Coronary artery (tissue), 2 donors: ENCODE measurements at places on chromosomes 7 and 10.

GRCh38 chr10:101902820-101903145, 59.2 kb upstream of the KCNIP2 start:
- no peak for DNase-seq

DNA sequence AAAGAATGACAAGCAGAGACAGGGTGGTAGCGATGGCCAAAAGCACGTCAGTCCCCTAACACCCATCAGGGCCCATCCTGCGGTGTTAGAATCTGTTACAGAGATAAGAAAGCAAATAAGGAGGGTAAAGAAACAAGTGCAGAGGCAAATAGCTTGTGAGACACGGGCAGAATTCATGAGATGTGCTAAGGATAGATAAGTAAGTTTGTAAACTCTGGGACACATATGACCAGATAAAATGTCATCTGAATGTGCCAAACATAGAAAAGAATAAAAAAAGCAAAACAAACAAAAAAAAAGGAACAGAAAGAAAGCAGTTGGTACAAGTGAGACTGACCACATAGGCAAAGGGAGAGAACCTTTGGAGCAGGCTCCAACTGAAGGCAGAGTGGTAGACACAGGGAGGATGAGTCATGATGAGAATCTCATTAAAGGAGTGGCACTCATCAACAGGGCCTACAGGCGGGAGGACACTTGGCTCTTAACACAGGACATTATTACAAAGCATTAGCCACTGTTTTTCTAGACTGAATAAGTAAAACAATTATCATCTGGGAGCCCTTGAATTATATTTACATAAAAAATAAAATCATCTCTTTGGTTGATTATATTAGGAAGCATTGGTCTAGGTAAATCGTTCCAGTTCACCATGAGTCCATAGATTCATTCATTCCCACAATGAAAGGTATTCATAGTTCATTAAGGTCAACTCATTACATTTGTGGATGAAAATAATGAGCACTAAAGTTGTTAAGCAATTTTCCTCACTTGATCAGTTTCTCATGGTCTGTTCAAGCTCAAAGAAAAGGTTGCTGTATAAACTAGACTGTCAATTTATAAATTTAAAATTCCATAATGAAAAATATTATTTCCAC, 21.5 kb upstream of the EPHB6 start:
- DNase-seq, result no peak

GRCh38 chr7:29013931-29014330, 55.8 kb upstream of the TRIL start:
- DNase-seq, result no peak

DNA sequence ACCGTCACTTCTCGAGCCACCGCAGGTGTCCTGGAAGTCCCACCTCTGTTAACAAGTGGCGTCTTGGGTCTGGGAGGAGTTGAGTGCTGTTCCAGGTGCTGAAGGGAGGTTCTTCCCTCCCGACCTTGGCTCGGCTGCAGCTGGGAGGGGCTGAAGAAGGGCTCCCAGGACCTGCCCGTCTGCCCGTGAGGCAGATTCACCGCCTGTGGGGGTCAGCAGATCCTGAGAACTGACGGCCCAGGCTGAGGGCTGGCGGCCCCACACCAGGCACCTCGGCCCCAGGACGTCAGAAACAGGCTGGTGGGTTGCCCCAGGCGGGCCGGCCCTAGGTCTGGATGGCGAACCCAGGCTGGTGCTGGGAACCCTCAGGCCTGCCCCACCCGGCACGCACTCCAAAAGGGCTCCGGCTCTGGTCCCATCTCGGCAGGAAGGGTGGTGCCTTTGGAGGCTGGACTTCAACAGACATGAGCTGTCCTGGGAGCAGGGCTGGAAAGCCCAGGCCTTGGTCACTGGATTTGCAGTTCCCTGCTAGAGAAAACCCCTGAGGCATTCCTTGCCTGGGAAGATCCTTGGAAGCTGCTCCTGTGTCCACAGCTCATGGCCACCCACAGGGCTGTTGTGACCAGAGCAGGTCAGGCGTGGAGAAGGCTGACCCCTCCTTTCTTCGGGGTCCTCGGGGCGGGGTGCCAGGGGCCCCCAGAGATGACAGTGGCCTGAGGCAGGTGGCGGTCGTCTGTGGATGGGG, 42.6 kb upstream of the CFAP46 start:
- DNase-seq, result no peak

DNA sequence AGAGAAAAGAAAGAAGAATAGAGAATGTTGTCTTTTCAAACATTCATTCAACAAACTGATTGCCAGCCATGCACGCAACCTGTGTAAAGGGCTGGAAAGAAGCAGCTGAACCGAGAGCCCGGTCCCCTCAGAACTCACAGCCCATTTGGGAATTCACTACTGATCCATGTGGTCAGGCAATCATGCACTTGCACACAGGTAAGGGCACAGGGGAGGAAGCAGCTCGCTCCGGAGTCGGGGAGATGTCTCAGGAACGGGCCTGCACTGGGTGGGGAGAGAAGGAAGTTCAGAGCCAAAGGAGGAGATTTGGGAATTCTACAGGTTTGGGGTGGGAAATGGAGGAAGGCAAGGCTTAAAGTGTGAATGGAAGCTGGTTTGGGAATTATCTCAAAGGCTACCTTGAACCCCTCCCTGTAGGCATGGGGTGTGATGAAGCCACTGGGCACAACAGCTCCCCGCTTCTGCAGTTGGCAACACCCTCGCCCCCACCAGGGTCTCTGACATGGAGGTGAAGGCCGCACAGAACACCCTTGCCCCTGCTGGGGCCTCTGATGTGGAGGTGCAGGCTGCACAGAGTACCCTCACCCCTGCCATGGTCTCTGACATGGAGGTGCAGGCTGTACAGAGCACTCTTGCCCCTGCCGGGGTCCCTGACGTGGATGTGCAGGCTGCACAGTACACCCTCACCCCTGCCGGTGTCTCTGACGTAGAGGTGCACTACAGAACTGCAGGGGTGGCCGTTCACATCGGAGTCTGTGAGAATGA, 194.4 kb upstream of the RNF32 start:
- no peak for DNase-seq

GRCh38 chr7:20395511-20395910, 64.8 kb downstream of the ITGB8 start:
- no peak for DNase-seq

- no peak for DNase-seq
Observed at GRCh38 chr10:34045571-34046190, 711.2 kb upstream of the NRP1 start.

GRCh38 chr10:31112961-31113360, 81.3 kb upstream of the ZNF438 start:
- DNase-seq, result no peak

DNA sequence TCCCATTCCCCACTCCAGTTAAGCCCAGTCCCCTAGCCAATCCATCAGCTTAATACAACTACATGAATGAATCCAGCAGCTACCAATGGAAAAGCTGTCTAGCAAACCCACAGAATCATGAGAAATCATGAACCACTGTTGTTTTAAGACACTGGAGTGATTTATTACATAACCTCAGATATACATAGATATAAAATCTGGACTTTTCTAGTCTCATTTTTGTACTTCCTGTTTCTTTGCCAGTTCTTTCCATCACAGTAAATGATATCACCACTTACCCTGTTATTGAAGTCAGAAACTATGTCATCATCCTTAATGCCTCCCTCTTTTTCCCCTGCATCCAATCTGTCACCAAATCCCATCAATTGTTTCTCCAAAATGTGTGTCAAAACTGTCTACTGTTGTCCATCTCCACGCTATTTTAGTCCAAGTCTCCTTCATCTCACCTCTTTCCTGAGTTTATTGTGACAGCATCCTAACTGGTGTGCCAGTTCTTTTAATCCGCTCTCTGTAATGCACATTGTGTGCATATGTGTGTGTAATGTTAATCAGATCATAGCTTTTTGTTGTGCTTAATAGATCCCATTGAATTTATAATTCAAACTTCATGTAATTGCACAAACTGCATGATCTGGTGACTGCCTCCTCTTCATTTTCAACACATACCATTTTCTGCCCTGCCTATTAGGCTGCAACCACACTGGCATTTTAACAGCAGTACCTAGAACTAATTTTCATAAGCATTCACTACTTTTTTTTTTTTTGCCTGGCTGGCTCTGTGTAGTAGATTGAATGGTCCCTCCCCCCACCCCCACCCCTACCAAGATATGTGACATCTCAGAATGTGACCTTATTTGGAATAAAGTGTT, 56.0 kb downstream of the MKLN1 start:
- no peak for DNase-seq

GRCh38 chr7:107725138-107725740, 18.7 kb upstream of the CBLL1 start:
- DNase-seq, result no peak

GRCh38 chr7:78441737-78442136, 643.2 kb downstream of the PHTF2 start:
- no peak for DNase-seq

- no peak for DNase-seq
Observed at GRCh38 chr7:96308253-96308949, 13.5 kb downstream of the SLC25A13 start.

DNA sequence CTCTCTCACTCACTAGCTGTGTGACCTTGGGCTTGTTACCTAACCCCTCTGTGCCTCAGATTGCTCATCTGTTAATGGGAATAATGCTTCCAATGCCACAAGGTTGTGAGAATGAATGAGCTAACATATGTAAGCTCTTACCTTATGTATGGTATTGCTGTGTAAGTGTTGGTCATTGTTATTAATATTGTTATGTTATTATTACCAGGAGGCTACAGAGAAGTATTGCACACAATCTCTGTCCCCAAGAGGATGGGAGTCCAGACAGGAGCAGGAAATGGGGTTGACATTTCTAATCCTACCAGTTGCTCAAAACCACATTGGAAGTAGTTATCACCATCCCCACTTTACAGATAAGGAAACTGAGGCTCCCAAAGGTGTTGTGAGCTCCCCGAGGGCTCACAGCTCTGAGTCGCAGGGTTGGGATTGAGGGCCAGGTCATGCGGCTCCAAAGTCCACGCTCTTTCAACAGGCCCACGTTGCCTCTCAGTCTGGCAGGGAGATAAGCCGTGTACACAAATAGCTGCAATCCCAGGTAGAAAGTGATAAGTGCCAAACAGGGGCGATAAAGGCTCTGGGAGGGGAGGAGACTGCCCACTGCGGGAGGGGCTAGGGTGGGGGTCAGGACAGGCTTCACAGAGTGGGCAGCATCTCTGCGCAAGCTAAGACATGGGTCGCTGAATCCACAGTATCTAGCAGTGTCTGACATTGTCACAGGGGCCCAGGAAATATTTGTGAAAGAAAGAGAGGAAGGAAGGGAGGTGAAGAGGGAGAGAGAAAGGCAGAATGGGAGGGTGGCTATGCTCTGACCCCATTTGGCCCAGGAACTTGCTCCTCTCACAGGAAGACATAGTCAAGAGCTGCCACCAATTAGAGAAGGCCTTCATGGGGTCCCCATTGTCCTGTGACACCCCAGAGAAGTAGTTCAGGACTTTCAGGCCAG, 9.6 kb upstream of the ZMIZ1 start:
- no peak for DNase-seq

DNA sequence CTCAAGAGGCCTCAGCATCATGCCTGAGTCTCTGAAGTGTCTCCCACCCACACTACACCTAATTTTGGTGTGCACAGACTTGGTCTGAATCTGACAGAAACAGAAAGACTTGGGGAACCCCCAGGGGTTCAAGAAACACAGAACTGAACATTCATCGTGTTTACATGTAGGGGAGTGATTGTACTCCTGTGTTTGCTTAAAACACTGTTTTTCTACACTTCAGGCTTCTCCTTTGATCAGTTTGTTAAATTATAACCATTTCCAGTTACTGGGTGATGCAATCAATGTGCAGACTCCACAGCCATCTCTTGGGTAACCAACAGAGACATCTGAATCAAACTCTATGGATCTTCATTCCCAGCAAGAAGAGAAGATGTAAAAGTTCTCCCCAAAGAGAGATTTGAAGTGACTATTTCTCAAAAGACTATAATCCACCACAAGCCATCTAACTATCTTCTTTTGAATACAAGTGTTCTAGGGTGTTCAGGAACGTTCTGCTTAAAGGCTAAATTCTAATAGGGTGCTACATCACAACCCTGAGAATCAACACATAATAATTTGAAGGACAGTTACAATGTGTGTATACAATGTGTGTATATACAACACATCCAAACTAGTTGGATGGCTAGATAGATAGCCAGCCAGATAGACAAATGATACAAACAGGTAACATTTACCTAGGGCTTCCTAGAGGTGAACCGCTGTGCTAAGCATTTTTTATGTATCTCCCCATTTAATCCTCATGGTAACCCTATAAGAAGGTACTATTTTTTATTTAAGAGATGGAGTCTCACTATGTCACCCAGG, 34.2 kb downstream of the DNAJC12 start:
- no peak for DNase-seq

DNA sequence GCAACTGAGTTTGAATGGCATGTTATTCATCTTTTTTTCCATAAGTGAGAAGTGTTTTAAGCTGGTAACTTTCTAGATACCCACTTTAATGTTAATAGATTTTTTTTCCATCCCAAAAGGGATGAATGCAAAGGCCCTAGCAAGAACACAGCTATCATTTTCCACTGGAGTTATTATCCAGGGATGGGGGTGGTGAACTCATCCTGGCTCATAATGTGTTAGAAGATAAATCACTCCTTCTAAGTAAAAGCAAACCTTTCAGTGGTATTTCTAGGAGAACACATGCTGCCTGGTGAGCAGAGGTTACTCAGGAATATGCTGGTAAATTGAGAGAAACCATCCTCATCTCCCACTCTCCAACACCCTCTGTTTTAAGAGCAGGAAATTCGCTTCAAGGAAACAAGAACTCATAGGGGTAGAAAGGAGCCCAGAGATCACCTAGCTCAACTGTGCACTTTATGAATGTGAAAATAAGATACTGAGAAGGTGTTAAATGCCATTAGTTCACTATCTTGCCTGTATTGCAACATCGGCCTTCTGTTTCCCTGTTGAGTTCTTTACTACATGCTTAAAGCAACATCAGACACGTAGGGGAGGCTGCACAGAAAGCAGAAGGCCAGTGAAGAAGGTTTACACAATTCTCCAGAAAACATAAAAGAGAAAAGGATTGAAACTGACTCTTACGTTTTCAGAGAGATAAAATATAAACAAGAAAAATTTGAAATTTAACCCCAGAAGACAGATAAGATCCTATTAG, 264.0 kb upstream of the PRKCQ start:
- DNase-seq, result no peak

GRCh38 chr7:73809467-73809951, 21.3 kb upstream of the CLDN4 start:
- DNase-seq, result peak; percentile 66
